OCI-LY7 (cell line): ENCODE measurements at places on chromosomes 1 and 21. TPM values are rescaled to one million over a fixed set of nuclear protein-coding genes. Genes with fewer than 3 reads are reported as not detected.

Gene CFHR5
- not detected in 2 replicates for total RNA-seq

Gene LAMTOR5
- 104 and 123 TPM in 2 replicates for total RNA-seq

Gene E2F2
- total RNA-seq: 212 and 224 TPM in 2 replicates

Gene MPZ
- total RNA-seq: 9.0 and 10.8 TPM in 2 replicates

Gene OR2T10
- not detected in 2 replicates for total RNA-seq

Gene GSTM5
- total RNA-seq: not detected in 2 replicates

Gene GPR52
- 9.6 and 9.7 TPM in 2 replicates for total RNA-seq

Gene RPE65
- total RNA-seq: not detected in 2 replicates

Gene SERTAD4
- not detected in 2 replicates for total RNA-seq

Gene GJA4
- total RNA-seq: not detected in 2 replicates

Gene LRRC71
- not detected in 2 replicates for total RNA-seq

Gene GPR153
- total RNA-seq: not detected in 2 replicates

Gene CEP170
- 69.7 and 85.4 TPM in 2 replicates for total RNA-seq

Gene C4BPA
- total RNA-seq: not detected in 2 replicates

Gene TMPRSS15
- total RNA-seq: 0.13 and 0.48 TPM in 2 replicates

Gene ADGRL2
- not detected in 2 replicates for total RNA-seq

Gene CCDC17
- 5.0 and 5.6 TPM in 2 replicates for total RNA-seq

Gene PIK3C2B
- total RNA-seq: 36.3 and 43.9 TPM in 2 replicates

Gene CFAP107
- not detected in 2 replicates for total RNA-seq

Gene CACHD1
- not detected in 2 replicates for total RNA-seq

Gene SPTA1
- not detected in 2 replicates for total RNA-seq

Gene AMY1B
- total RNA-seq: not detected in 2 replicates
